PC-3 (cell line): ENCODE measurements at places on chromosomes 11 and 22. TPM values are rescaled to one million over a fixed set of nuclear protein-coding genes. Genes with fewer than 3 reads are reported as not detected.

THOC5 gene
- total RNA-seq = 32.8 and 33.9 TPM in 2 replicates

NNMT gene
- total RNA-seq = 20.8 and 23.3 TPM in 2 replicates

UEVLD gene
- 15.6 and 22.2 TPM in 2 replicates for total RNA-seq

ZNF202 gene
- total RNA-seq = 13.1 and 14.6 TPM in 2 replicates

ENTHD1 gene
- not detected in 2 replicates for total RNA-seq

CXCR5 gene
- not detected in 2 replicates for total RNA-seq

LMNTD2 gene
- 1.4 and 2.4 TPM in 2 replicates for total RNA-seq

MGAT3 gene
- total RNA-seq = 0.06 TPM in 1 of 2 replicates, not detected in the other

DNA sequence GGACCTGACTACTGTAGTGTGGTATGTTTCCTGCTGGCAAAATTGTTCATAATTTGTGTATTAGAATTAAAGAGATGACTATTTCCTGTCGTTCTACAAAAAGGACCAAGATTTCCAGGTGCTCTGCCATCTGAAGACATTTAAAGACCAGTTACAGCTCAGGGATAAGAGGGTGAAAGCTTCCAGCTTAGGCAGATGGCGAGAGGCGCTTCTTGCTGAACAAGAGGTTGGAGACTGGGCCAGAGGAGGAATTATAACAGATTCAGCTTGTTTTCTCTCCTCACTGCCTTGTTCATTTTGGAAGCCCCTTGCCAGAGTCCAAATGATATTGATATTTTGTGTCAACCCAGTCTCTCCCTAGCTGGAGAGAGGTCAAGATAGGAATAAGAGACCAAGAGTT lies 23.1 kb upstream of the NNMT start:
- DNase-seq = no peak

- DNase-seq = no peak
Observed at GRCh38 chr11:68002575-68002937, 1.3 kb downstream of the UNC93B1 start.

DNA sequence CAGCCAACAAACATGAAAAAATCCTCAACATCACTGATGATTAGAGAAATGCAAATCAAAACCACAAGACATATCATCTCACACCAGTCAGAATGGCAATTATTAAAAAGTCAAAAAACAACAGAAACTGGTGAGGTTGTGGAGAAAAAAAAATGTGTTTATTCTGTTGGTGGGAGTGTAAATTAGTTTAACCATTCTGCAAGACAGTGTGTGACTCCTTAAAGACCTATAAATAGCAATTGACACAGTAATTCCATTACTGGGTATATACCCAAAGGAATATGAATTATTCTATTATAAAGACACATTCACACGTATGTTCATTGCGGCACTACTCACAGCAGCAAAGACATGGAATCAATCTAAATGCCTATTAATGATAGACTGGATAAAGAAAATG lies 427.3 kb upstream of the CHORDC1 start:
- DNase-seq = no peak

GRCh38 chr11:68312780-68313573 lies 586 bp downstream of the LRP5 start:
- peak; percentile 10 for DNase-seq

- peak; percentile 27 for DNase-seq
Observed at GRCh38 chr22:50269970-50270665, at the start of gene MAPK11. MAPK11 (minus strand) TSS chr22:50270380; CDS start chr22:50270292, 88 bp downstream.

DNA sequence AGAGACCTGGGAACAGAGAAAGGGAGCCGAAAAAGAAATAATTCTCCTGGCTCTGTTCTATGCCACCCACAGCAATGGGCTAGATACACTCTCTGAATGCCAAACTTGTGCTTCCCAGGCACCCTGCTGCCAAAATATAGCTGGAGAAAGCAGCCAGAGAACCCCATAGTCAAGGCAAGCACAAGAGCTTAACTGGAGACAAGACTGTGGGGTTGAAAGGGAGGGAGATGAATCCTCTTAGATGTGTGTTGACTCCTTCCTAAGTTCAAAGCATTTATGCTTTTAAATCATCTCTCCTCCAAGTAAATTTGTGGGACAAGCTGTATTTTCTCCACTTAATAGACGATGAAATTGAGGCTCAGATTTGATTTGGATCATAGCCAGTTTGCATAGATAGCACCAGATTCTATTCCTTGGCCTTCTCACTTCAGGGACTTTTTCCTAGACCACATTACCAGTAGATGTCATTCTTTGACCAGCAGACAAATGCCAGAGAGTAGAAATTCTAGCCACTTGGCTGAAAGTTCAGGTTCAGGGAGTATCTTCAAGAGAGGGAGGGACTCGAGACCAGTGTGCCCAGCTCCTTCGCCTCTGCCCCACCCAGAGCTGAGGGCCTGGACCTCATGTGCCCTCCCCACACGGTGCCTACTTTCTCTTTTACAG lies 16.5 kb upstream of the ETS1 start:
- no peak for DNase-seq

DNA sequence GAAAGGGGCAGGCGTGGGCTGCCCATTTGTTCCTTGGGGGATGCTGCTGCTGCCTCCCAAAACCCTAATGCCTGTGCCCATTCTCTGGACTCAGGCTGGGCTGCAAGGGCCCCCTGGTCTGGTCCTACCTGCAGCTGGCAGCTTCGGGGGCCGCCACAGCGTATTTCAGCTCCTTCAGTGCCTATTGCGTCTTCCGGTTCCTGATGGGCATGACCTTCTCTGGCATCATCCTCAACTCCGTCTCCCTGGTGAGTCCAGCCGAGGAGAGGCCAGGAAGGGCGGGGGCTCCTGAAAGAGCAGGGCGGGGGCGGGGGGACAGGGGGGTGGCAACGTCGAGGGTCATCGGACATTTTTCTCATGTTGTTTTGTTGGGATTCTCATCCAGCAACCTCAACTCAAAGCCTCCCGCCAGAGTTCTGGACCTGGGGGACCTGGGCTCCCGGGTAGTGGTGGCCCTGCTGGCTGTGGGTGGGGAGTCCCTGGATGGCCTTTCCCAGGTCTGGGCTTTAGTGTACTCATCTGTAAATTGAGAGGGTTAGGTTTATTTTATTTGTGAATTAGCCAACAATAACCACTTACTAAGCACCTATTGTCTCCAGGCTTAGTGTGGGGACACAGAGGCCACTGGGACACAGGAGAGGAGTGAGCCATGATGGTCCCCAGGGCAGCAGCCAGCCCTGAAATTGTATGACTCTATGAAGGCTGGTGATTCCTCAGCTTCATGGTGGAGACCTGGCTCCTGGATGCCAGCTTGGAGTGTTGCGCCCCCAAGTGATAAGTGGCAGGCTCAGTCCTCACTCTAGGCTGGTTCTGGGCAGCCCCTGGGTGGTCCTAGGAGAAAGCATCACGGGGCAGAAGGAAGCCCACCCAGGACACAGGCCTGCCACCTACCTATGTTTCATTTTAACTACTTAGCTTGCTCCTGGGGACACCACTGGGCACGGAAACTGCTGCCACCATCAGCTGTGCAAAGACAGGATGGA lies 36.0 kb downstream of the CAPN1 start:
- no peak for DNase-seq

- DNase-seq = peak; percentile 71
Observed at GRCh38 chr22:35154937-35155387, 89.0 kb downstream of the ISX start.

GRCh38 chr11:91835051-91835560 lies 389.5 kb upstream of the FAT3 start:
- no peak for DNase-seq

GRCh38 chr22:23606204-23607131 lies 25.7 kb downstream of the DRICH1 start:
- no peak for DNase-seq

- no peak for DNase-seq
Observed at GRCh38 chr11:112630496-112630895, 330.7 kb upstream of the NCAM1 start.

GRCh38 chr11:72594493-72595291 lies 79.5 kb downstream of the PDE2A start:
- no peak for DNase-seq
